ENCODE measurements at places on chromosomes 1 and 21.

DNA sequence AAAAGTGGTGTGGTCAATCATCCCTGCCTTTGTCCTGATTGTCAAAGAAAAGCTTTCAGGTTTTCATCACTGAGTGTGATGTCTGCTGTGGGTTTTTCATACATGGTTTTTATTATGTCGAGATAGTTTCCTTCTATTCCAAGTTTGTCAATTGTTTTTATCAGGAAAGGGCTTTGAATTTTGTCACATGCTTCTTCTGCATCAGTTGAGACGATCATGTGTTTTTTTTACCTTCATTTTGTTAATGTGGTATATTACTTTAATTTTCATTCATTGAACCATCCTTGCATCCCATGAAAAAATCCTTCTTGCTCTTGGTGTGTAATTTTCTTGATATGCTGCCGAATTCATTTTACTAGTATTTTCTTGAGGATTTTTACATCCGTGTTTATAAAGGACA is 15.5 kb downstream of the PRKCZ start:
- DNase-seq, result no peak

DNA sequence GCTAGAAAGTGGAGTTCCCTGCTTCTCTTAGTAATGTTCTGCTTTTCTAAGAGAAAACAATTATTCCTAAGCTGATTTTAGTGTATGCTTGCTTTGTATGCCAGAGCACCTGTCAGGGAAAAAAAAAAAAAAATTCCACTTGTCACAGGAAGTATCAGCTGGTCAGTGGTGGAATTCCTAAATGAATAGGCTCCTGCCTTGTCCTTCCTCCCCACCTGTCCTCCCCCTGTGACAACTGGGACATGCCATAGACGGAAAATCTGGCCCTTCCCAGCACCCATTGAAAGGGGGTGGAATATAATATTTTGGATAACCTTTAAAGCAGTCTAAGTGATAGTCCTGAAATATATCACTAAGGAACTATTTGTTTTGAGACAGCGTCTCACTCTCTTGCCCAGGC is 10.8 kb downstream of the FNDC5 start:
- DNase-seq, result no peak

DNA sequence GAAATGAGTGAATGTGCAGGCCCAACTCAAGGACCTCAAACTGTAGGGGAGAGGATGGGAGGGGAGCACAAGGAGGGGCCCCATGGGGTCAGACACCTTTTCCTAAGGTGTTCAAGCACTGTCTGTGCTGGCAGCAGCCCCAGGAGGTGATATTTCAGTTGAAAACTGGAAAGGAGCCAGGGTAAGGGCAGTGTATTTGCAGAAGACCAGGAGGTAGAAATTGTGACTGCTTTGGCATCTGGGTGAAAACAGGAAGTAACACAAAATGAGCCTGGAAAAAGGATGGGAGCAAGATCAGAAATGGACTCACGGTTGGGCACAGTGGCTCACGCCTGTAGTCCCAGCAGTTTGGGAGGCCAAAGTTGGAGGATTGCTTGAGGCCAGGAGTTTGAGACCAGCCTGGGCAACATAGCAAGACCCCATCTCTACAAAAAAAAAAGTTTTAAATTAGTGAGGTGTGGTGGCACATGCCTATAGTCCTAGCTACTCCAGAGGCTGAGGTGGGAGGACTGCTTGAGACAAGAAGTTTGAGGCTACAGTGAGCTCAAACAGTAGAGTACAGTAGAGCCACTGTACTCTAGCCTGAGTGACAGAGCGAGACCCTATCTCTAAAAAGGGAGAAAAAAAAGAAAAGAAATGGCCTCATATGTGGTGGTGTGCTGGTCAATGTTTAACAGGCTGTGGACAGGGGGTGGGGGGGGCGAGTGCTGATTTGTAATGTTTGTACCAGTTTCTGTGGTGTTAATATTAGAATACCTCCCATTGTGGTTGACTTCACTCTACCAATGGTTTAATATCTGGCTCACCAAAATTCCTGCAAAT is 76.2 kb upstream of the ANGPTL1 start:
- no peak for DNase-seq

DNA sequence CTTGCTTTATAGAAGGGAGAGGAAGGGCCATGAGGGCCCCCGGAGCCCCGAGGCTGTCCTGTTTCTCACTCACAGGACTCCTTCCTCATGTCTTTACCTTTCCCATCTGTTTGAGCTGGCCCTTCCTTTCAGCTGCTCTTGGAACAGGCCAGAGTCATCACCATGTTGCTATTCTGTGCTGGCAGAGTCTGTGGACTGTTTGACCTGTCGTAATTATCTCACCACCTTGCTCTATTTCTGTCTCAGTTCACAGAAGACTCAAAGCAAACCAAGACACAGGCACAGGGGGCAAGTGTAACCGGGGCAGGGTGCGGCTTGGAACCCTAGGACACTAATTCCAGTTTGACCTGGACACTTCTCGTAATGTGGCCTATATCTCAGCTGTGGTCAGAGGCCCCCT is 104.3 kb upstream of the CD34 start:
- no peak for DNase-seq

DNA sequence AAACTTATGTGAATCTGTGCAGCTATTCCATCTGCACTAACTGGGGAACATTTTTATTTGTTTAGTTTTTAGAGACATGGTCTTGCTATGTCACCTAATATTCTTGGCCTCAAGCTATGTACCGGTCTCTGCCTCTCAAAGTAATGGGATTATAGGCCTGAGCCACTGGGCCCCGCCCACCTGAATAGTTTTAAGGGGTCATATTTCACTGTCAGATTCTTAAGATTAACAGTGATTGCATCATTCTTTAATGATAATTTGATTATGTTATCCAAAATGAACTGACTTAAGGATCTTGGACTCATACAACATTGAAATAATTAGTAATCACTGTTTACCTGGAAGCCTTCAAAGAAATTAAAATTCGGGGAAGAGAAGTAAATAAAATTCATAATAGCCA is 12.6 kb upstream of the KLF18 start:
- no peak for DNase-seq

DNA sequence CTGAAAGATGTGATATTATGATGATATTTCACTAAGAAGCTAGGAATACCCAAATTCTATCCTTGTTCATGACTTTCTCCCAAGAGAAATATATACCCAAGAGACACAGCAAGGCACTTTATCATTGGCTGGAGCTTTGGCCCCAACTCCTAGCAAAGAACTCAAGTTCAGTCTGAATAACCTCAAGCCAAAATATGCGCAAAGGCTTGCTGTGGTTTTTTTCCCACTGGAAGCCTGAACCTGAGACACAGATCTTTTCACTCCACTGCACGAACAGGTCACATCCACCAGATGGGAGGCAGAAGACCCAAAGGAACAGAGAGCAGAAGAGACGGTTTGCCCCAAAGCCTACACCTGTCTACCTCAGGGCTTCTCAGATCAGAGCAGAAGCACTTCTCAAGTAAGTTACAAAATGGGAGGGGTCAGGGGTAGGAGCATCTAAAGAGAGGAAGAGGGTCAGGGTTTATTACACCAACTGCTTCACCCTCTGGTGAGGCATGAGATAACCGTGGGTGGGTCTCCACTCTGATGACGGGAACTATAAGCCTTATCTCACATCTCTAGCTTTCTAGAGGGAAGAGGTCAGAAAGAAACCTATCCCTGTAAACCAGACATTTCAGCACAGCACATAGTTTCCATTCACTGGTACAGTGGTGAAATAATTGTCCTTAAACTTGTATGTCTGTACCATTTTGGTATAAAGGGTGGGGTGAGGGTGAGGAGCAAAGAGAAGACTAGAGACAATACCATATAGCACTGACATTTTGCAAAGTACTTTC is 17.1 kb upstream of the CDC42BPA start:
- no peak for DNase-seq

GRCh38 chr1:92169214-92170005 is 48.3 kb upstream of the C1orf146 start:
- no peak for DNase-seq

DNA sequence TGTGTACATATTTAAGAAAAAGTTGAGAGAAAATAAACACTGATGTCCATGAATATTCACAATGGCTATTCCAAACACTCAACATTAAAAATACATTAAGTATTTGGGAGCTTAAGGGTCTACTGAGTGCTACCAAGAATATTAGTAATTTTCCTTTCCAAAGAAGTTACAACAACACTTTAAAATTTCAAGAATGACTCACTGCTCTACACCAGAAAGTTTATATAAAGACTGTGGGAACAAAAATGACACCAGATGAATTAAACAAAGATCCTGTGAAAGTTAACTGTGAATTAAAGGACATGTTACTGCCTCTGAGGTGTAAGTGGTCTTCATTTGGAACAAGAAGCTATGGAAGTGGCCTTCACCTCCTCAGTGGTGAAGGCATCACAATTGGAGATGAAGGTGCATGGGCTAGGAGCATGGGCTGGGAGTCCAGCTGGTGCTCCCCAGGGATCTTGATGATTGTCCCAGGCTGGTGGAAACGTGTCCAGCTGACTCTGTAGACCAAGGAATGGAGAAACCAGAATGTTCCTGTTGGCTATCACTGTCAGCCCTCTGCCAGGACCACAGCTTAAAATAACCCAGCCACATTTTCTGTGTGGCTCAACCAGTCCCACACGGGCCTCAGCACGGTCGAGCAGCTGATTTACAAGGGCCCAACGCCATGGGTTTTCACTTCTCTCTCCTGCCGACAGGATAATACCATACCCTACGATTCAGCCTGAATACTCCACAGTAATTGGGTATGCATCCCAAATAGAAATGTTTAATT is 28.8 kb downstream of the TAF5L start:
- DNase-seq, result no peak

GRCh38 chr1:221672965-221673364 is 68.9 kb downstream of the DUSP10 start:
- no peak for DNase-seq

GRCh38 chr1:14977338-14977931 is 176.1 kb upstream of the TMEM51 start:
- DNase-seq, result no peak

DNA sequence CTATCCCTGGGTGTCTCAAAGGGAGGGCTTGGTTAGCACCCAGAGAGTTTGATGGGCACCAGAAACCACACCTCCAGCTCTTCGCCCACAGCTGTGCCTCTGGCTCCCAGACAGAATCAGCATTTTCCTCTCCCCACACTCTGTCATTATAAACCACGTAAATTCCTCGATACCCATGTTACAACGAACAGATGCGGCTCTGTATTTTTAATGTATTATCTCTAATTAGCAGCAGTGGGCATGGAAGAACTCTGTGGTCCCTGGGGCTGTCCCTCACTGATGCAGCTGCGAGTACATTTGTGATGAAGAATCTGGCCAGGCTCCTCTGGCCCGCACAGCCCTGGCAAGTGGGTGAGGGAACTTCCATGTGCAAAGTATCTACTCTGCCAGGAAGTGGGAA is 10.8 kb downstream of the HMGB4 start:
- no peak for DNase-seq

All from GDM1 (cell line).